Nasal cavity respiratory epithelium epithelial cell of viscerocranial mucosa (primary cell): ENCODE measurements at places on chromosomes 12 and 14. TPM values are rescaled to one million over a fixed set of nuclear protein-coding genes. Genes with fewer than 3 reads are reported as not detected.

MMP14 gene
- 127 and 515 TPM in 2 replicates for total RNA-seq

ATN1 gene
- total RNA-seq, result 5.1 and 27.6 TPM in 2 replicates

TCTN1 gene
- 4.8 and 20.9 TPM in 2 replicates for total RNA-seq

AQP2 gene
- total RNA-seq, result not detected in 2 replicates

KCNJ8 gene
- total RNA-seq, result not detected in 2 replicates
